Stimulated activated CD4-positive, alpha-beta T cell treated with anti-CD3 and anti-CD28 coated beads, Interleukin-4, amount 100 ng/mL, for 4 hours (primary cell): ENCODE measurements at places on chromosomes 7 and 10.

DNA sequence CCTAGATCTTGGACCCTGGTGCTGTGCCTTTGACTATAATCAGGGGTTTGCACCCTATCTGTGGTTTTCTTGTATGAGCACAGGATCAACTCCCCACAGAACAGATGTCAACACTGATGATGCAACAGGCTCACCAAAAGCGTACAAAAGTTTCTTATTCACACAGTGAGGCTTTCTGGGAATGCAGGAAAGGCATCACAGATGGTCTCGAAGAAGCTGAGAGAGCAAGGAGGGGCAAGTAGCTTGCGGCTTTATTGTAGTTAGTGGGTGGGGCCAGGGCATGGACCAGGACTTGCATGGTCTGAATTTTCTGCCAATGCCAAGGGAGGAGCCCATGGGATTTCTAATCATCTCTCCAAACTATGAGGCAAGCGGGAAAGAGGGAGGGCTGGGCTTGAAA is 46.2 kb downstream of the SEC61G start:
- no peak for DNase-seq

DNA sequence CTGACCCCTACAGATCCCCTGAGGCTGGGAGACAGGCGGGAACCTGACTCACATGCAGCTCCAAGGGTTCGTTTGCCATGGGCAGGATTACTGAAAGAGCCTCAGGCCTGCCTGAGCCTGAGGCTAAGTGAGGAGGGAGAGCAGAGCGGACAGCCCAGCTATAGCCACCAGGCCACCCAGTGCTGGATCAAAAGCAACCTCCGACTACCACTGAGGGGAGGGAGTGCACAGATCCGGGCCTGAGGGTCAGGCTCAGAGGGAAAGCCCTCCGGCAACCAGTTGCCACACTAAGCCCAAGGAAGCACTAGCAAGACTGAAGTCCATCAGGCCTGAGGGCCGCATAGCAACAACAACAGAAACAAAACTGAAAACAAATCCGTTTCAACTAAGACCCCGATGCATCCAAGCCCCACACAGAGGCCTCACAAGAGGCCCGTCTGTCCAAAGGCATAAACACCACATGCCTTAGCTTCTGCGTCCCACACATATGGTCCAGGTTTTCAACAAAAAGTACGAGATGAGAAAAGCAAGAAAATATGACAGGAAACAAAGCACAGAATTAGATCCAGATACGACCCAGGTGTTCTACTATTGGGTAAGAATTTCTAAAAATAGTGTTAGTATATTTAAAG is 92.5 kb upstream of the VIPR2 start:
- DNase-seq: no peak

- DNase-seq: no peak
These were observed 506 bp upstream of the FAM170B start for GRCh38 chr10:49134327-49134726.

- DNase-seq: peak; percentile 69
These were observed at the start of gene CLDN12 for GRCh38 chr7:90403174-90404113. Gene CLDN12 (plus strand): TSS chr7:90403461. CDS start chr7:90412677, 9,216 bp downstream.

- no peak for DNase-seq
These were observed 3.4 kb upstream of the SMARCD3 start for GRCh38 chr7:151251689-151252560.
